Aorta (tissue), 5 donors: ENCODE measurements at places on chromosomes 1 and 21. TPM values are rescaled to one million over a fixed set of nuclear protein-coding genes. Genes with fewer than 3 reads are reported as not detected.

DCDC2B gene
- total RNA-seq = not detected

LCE1F gene
- not detected for total RNA-seq

LMOD1 gene
- 469 TPM for total RNA-seq

TMCO4 gene
- 33.1 TPM for total RNA-seq

MEX3A gene
- 1.2 TPM for total RNA-seq

LCE2B gene
- total RNA-seq = not detected

PDE9A gene
- total RNA-seq = 11.8 TPM

TGFB2 gene
- 18.0 TPM for total RNA-seq

ACKR1 gene
- total RNA-seq = 226 TPM

CD5L gene
- total RNA-seq = not detected

EFNA3 gene
- total RNA-seq = 3.2 TPM

TAS1R3 gene
- 0.24 TPM for total RNA-seq

ASAP3 gene
- total RNA-seq = 26.1 TPM

HSPA6 gene
- 19.0 TPM for total RNA-seq

HSF2BP gene
- total RNA-seq = 0.51 TPM

STPG1 gene
- total RNA-seq = 5.7 TPM

RIMKLA gene
- total RNA-seq = 1.3 TPM

NTRK1 gene
- total RNA-seq = 3.5 TPM

PLA2G2F gene
- total RNA-seq = not detected

SMPDL3B gene
- not detected for total RNA-seq

AMY1B gene
- total RNA-seq = not detected

OR2L3 gene
- not detected for total RNA-seq

MRAP gene
- 0.42 TPM for total RNA-seq

FNDC7 gene
- not detected for total RNA-seq

DRAXIN gene
- 0.21 TPM for total RNA-seq

MATN1 gene
- total RNA-seq = 0.42 TPM

SKI gene
- total RNA-seq = 114 TPM

HDGF gene
- total RNA-seq = 106 TPM

SLC45A1 gene
- 8.7 TPM for total RNA-seq

IGSF21 gene
- total RNA-seq = 5.2 TPM

PCBP3 gene
- 7.0 TPM for total RNA-seq

KRTAP10-4 gene
- total RNA-seq = not detected
